Sigmoid colon (tissue), 7 donors: ENCODE measurements at places on chromosomes 5 and 9. TPM values are rescaled to one million over a fixed set of nuclear protein-coding genes. Genes with fewer than 3 reads are reported as not detected.

DNA sequence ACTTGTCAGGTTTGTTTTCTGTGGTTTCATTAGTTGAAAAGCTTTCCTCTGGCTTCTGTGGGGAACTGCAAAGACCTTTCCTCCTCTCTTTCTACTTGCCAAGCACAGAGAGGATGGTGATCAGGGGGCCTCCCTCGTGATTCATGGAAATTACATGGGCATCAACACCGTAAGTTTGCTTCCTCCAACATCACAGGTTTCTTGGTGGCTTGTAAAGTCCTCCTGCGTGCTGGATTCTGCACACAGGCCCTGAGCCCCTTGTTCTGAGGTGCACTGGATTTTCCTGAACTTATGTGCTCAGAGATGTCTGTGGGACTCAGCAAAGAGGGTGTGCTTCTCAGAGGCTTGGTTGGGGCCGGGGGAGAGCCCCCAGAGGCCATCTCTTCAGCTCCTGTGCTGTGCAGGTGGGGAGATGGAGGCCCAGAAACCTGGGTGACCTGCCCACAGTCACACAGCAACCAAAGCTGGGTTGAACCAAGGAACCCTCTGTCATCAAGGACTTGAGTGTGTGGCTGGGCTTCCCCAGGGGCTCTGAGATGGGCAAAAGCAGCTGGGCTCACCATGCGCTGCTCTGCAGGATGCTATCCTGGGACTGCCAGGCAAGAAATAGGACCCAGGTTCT lies 36.5 kb downstream of the RGS3 start:
- no peak for DNase-seq

DNA sequence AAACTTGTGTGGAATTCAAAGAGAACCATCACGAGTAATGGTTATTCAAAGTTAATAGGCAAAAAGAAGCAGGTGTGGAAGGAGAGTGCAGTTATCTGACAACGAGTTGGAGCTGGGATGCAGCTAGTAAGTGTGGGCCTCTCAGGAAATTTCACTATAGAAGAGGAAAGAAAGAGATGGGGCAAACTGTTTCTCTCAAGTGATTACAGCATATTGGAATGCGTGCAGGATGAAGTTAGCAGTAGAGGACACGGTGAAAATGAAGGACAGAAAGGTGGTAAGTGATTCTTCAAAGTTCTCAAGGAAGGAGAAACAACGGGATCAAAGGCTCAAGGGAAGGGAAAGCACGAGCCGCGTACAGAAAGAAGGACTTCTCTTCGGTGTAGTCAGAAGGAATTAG lies 84.0 kb downstream of the ADAMTS12 start:
- DNase-seq: no peak

GRCh38 chr5:136538534-136538933 lies 173.2 kb upstream of the TRPC7 start:
- DNase-seq: no peak

DNA sequence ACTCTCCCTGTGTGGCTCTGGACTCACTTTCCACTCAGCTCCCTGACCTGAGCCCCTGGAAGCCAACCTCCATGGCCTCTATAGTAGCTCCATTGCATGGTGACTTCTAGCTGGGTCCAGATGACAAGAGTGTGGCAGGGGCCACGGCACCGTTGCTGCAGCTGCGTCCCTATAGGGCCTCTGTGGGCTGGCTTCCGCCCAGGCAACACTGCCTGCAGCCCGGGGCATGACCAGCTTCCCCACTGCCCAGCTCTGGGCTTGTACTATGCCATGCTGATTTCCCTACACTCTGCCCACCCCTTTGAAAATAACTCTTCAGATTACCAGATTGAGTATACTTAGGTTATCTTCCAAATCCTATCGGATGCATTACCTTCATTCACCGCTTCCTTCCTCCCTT lies 73.8 kb upstream of the NEURL1B start:
- DNase-seq: no peak

- no peak for DNase-seq
Observed at GRCh38 chr5:161889971-161890370, 42.1 kb downstream of the GABRA1 start.

DNA sequence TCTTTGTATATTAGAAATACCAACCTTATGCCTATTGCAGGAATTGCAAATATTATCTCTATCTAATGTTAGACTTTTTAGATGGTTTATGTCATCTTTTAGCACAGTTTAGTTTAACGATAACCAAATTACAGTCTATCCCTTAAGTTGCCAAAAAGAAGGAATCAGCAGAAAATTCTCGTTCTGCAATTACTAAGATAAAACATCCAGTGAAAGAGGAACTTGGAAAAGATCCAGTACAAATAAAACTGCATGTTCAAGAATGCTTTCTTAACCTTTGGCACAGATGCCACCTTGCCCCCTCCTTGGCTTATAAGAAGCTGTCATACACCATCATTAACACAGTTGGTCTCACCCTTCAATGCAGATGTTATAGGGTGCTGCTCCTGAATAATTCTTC lies 124.0 kb downstream of the SEMA5A start:
- no peak for DNase-seq

- no peak for DNase-seq
Observed at GRCh38 chr9:103037508-103038477, 42.7 kb downstream of the CYLC2 start.

GRCh38 chr9:94875300-94876020 lies 149.0 kb downstream of the AOPEP start:
- no peak for DNase-seq

GRCh38 chr5:174312641-174313040 lies 267.1 kb downstream of the NSG2 start:
- DNase-seq: no peak

- no peak for DNase-seq
Observed at GRCh38 chr5:16418471-16418922, 47.1 kb downstream of the ZNF622 start.

- no peak for DNase-seq
Observed at GRCh38 chr5:122398016-122398415, 86.0 kb downstream of the SNCAIP start.

- DNase-seq: no peak
Observed at GRCh38 chr5:24376616-24377015, 268.2 kb downstream of the CDH10 start.

The SPINK1 gene
- not detected for total RNA-seq

The SLC36A3 gene
- not detected for total RNA-seq
